NCI-H2081 (cell line): ENCODE measurements at places on chromosomes 1 and 21.

GRCh38 chr1:62068978-62069377 lies 125.7 kb upstream of the L1TD1 start:
- DNase-seq: peak; percentile 36

DNA sequence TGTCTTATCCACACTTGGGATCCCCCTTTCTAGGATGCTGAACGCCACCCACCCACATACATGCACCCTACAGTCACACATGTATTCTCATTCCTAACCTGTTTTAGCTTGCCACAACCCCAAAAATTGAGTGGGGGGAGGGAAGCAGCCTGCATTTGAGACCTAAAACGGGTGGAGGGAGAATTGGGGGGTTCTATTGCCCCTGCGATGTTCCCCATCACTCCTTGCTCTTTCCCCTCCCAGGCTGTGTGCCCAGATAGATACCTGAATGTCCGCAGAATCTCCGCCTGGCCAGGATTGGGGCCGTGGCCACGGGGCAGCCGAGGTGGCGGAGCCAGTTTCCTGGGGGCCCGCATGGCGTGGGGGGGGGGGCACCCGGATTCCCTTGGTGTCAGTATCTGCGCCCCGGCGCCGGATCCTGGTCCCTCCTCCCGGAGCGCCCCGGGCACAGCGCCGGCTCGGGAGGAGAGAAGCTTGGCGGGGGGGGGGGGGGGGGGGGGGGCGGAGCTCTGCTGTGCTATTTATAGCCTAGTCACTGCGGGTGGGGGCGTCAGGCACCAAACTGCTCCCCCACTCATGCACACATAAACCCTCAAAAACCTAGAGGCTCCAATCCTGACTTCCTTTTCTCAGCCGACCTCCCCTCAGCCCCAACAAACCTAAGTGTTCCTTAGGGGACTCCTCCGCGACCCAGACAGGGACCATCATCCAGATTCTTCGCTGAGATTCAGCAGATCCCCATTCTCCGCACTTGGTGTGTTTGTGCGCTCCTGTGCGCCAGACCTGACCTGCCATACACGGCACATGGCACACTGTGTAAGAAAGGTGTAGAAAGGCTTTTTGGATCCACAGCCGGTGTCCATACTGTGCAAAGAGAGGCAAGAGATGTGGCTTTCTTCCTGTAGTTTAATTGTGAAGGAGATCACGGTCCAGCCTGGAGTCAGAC lies 1.9 kb downstream of the ANKRD34A start:
- DNase-seq: peak; percentile 17

DNA sequence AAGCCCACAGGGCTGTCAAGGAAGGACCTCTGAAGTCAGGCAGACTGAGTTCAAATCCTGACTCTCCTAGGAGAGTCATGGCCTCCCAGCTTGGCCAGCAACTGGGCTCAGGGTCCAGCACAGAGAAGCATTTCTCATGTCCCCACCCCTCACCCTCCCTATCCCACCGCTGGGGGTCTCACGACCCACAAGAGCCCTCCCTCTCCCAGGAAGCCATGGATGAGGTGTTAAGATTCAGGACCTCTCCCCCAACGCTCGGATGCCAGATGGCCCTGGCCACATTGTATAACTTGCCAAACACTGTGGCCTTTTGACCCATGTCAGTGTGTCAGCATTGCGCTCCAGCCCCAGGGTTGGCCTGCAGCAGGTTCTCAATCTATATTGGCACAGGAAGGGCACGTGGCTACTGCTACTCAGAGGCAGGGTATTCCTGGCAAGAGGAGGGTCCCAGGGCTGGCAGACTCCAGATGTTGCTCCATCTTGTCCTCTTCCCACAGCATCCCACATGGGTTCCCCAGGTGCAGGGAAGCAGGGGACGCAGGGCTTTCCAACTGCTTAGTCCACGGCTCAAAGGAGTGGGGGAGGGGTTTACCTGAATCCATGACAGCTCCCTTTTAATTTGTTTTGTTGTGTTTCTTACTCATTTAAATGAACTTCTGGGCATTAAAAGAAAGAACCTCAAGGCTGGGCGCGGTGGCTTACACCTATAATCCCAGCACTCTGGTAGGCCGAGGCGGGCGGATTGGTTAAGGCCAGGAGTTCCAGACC lies 10.5 kb downstream of the SLC2A1 start:
- DNase-seq: no peak

GRCh38 chr1:154198756-154199562 lies 7.1 kb upstream of the TPM3 start:
- DNase-seq: peak; percentile 39

DNA sequence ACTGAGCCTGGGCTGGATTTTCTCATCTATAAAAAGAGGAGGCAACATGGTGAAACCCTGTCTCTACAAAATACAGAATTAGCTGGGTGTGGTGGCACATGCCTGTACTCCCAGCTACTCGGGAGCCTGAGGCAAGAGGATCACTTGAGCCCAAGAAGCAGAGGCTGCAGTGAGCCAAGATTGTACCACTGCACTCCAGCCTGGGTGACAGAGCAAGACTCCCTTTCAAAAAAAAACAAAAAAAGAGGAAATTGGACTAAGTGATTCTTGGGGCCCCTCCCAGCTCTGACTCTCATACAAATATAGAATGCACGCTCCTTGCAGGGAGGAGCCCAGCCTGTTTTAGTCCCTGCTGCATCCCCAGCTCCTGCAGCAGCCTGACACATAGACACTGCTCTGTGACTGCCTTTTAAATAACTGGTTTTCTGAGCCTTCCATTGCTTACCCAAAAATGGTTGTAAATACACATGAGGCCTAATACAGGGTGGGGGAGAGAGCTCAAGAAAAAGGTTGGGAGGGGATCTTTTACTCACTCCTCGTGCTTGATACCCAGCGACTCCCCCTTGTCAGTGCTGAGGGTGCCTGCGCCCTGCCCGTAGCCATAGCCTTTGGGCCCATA lies 17.2 kb downstream of the CSRP1 start:
- no peak for DNase-seq

GRCh38 chr21:42478504-42478903 lies 17.5 kb downstream of the RSPH1 start:
- DNase-seq: no peak
